ENCODE measurements at places on chromosomes 7 and 10.
A peak's percentile ranks its signal among the peaks of the same experiment; 100 is the strongest.

- peaks cover 25% of the 10 kb centered on the region for H3K4me1 ChIP-seq
- no peak for DNase-seq
- no peak overlapping the region for H3K27ac ChIP-seq
- H3K36me3 ChIP-seq, result peaks cover 2% of the 10 kb centered on the region
- no peaks in the 10 kb centered on the region for H3K27me3 ChIP-seq
- no peak overlapping the region for H3K4me3 ChIP-seq
Measured at GRCh38 chr10:125079091-125079600, 81.2 kb downstream of the CTBP2 start.

DNA sequence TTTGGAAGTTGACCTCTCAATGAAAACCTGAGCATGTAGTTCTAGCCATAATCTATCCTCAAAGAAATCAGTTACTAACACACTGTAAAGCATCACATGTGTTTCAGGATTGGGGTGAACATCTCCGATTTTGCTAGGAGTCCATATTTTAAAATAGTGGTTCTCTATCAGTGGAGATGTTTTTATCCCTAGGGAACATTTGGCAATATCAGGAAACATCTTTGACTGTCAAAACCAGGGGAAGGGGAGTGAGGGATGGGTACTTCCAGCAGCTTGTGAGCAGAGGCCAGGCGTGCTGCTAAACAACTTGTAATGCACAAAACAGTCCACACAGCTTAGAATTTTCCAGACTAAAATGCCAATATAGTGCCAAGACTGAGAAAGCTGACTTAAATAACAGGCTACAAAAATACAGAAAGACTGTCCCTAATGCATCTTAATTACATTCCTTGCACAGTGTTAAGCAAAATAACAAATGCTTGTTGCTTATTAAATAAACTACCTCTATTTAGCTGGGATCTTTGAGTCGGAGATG is 120.9 kb downstream of the CRPPA start:
- no peak overlapping the region for H3K4me3 ChIP-seq
- H3K27me3 ChIP-seq, result no peaks in the 10 kb centered on the region
- no peak for DNase-seq
- H3K27ac ChIP-seq, result no peak overlapping the region
- H3K4me1 ChIP-seq, result no peaks in the 10 kb centered on the region
- no peaks in the 10 kb centered on the region for H3K36me3 ChIP-seq

GRCh38 chr10:98509745-98510144 is 63.0 kb upstream of the HPS1 start:
- H3K4me1 ChIP-seq, result no peaks in the 10 kb centered on the region
- no peak overlapping the region for H3K27ac ChIP-seq
- no peaks in the 10 kb centered on the region for H3K36me3 ChIP-seq
- no peak for DNase-seq

- H3K27ac ChIP-seq, result no peak overlapping the region
- H3K36me3 ChIP-seq, result no peaks in the 10 kb centered on the region
- DNase-seq, result no peak
- H3K4me1 ChIP-seq, result no peaks in the 10 kb centered on the region
Measured at GRCh38 chr10:14219411-14219810, 111.3 kb downstream of the FRMD4A start.

DNA sequence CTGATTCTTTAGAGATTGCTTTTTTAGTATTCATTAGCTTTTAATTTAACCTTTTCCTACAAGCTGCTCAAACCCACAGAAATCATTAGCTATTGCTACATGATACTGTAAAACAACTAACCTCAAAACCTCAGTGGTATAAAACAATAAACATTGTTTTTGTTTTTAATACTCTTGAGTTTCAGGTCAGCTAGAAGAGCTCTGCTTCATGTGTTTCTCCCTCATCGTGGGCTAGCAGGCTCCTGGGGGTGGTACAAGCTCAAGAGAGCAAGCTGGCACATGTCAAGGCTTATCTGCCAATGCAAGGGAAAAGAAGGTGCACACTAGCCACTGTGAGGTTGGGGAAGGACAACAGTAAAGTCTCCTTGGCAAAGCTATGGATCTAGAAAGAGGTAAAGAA is 232.9 kb upstream of the PHF14 start:
- H3K4me3 ChIP-seq, result no peak overlapping the region
- no peaks in the 10 kb centered on the region for H3K36me3 ChIP-seq
- H3K27me3 ChIP-seq, result no peaks in the 10 kb centered on the region
- no peak for DNase-seq
- no peaks in the 10 kb centered on the region for H3K4me1 ChIP-seq

DNA sequence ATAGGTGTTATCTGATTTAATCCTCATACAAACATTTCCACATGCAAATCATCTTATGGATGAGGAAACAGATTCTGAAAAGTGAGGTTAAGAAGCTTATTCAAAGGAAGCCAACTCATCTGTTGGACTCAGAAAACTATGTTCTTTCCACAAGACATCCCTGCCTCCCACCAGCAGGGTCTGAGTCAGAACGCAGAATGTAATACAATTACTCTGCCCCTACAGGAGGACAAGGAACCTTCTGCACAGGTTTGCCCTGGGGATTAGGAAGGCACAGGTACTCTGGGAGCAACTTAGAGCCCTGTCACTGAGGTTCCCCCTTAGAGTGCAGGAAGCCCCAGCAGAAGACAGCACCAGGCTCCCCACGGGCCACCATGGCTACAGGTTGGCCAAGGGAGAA is 255.7 kb downstream of the TNS3 start:
- no peaks in the 10 kb centered on the region for H3K27me3 ChIP-seq
- peak; percentile 92 for DNase-seq
- H3K4me3 ChIP-seq, result peak overlapping the region; percentile 17

DNA sequence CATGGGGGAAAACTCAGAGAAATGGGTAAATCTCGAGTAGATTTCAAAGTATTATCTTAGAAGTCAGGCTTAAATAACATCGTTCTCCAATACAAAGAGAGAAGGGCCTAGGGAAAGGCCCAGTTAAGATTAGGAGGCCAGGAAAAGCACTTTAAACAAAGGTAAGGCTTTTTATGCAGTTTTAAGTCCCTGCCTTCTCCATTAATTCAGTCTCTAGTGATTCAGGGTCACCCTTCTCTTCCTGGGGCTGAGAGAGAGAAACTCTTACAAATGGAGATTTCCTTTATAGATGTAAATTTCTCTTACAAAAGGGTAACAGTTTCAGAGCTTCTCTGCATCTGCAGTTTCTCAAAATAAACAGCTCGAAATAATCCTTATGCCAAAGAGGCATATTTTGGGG is 179.3 kb downstream of the HECW1 start:
- H3K27me3 ChIP-seq, result no peaks in the 10 kb centered on the region
- no peak overlapping the region for H3K27ac ChIP-seq
- no peaks in the 10 kb centered on the region for H3K36me3 ChIP-seq
- H3K4me1 ChIP-seq, result peaks cover 8% of the 10 kb centered on the region
- DNase-seq, result no peak
- H3K4me3 ChIP-seq, result no peak overlapping the region

GRCh38 chr7:153515359-153515758 is 536.8 kb upstream of the DPP6 start:
- H3K4me1 ChIP-seq, result no peaks in the 10 kb centered on the region
- no peaks in the 10 kb centered on the region for H3K27me3 ChIP-seq
- H3K4me3 ChIP-seq, result no peak overlapping the region
- DNase-seq, result no peak

GRCh38 chr10:14438057-14438456 is 107.3 kb upstream of the FRMD4A start:
- no peaks in the 10 kb centered on the region for H3K4me1 ChIP-seq
- DNase-seq, result no peak
- H3K27ac ChIP-seq, result no peak overlapping the region
- H3K36me3 ChIP-seq, result no peaks in the 10 kb centered on the region
- no peaks in the 10 kb centered on the region for H3K27me3 ChIP-seq
- no peak overlapping the region for H3K4me3 ChIP-seq

DNA sequence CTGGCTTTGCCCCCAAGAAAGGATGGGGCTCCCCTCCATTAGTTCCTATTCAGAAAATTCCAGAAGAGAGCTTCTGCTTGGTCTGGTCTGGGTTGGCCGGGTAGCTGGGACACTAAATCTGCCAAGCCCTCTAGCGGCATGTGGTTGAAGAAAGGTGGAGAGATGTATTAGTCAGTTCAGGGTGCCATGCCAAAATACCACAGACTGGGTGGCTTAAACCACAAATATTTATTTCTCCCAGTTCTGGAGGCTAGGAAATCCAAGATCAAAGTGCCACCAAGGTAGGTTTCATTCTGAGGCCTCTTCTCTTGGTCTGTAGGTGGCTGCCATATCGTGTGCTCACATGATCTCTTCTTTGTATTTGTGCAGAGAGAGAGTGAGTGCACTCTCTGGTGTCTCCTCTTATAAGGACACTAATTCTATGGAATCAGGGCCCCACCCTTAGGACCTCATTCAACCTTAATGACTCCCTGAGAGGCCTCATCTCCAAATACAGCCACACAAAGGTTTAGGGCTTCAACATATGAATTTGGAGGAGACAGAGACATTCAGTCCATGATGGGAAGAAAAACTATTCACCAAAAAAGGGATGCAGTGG is 38.7 kb upstream of the MTPAP start:
- H3K36me3 ChIP-seq, result no peaks in the 10 kb centered on the region
- H3K27ac ChIP-seq, result no peak overlapping the region
- peaks cover 4% of the 10 kb centered on the region for H3K27me3 ChIP-seq
- no peaks in the 10 kb centered on the region for H3K4me1 ChIP-seq
- no peak overlapping the region for H3K4me3 ChIP-seq

DNA sequence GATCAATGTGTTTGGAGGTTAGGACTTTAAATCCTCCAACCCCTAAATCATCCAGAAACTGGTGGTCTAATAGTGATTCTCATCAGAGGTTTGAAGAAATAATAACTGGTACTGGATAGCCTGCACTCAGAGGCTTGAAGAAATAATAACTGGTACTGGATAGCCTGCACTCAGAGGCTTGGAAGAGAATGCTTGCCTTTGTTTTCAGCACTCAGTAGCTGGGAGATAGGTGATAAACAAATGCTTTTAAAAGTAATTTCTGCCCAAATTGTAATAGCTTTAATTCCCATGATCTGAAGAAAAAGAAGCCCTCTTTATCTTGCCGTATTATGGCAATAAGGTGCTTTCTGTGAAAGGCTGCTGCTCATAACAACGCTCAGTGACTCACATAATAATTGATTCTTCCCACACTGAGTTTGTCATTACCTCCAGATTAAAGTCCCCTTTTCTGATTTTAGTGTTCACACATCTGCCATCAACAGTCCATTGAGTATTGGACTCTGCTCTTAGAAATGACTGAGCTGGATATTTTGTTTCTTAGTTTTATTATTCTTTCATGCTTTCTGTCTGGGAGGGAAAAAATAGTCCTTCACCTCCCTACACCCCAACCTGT is 112.3 kb upstream of the PHYHIPL start:
- H3K36me3 ChIP-seq, result no peaks in the 10 kb centered on the region
- no peak overlapping the region for H3K27ac ChIP-seq
- no peak overlapping the region for H3K4me3 ChIP-seq
- DNase-seq, result no peak

DNA sequence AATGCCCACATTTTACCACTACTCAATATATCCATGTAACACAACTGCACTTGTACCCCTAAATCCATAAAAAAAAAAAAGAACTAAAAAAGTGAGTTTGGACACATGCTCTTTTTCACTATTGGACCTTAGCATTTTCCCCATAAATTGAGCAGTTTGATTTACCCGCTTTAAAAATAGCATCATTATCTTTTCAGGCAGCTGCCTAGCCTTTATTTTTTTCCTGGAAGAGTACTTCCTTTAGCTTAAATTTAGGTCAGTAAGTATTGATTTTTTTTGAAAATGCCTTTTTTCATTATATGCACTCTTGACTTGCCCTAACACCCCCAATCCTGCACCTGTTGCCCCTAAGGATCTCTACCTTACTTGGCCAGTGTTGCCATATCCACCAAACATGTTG is 5.3 kb upstream of the NT5C3A start:
- no peaks in the 10 kb centered on the region for H3K4me1 ChIP-seq
- H3K4me3 ChIP-seq, result no peak overlapping the region
- no peaks in the 10 kb centered on the region for H3K36me3 ChIP-seq
- no peak overlapping the region for H3K27ac ChIP-seq

GRCh38 chr10:112619556-112619955 is 172.5 kb downstream of the VTI1A start:
- no peaks in the 10 kb centered on the region for H3K27me3 ChIP-seq
- no peak overlapping the region for H3K27ac ChIP-seq
- no peak for DNase-seq
- H3K4me3 ChIP-seq, result no peak overlapping the region
- H3K4me1 ChIP-seq, result no peaks in the 10 kb centered on the region

DNA sequence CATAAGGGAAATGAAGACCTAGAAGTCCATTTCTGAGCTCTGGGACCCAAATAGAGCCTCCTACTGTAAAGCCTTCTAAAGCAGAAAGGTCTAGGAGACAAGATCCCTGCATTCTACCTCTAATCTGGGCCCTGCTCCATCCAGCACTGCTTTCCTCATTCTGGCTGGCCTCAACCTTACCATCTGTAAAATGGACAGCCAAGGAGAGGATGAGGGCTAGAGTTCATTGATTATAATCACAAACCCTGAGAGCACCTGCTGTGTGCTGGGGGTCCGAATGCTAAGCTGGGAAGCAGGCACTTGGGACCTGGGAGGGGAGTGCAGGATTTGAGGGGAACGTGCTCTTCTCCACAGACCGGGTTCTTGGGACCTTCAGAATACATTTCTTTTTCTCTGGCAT is 454.0 kb upstream of the ZMIZ1 start:
- H3K27me3 ChIP-seq, result peaks cover 19% of the 10 kb centered on the region
- H3K36me3 ChIP-seq, result no peaks in the 10 kb centered on the region
- no peak for DNase-seq
- no peak overlapping the region for H3K27ac ChIP-seq
- H3K4me3 ChIP-seq, result no peak overlapping the region
- H3K4me1 ChIP-seq, result no peaks in the 10 kb centered on the region

GRCh38 chr10:126216632-126216961 is 171.7 kb downstream of the ADAM12 start:
- no peaks in the 10 kb centered on the region for H3K27me3 ChIP-seq
- H3K36me3 ChIP-seq, result no peaks in the 10 kb centered on the region
- no peak overlapping the region for H3K4me3 ChIP-seq
- H3K27ac ChIP-seq, result no peak overlapping the region
- peaks cover 7% of the 10 kb centered on the region for H3K4me1 ChIP-seq
- no peak for DNase-seq

- no peaks in the 10 kb centered on the region for H3K36me3 ChIP-seq
- H3K27ac ChIP-seq, result no peak overlapping the region
- H3K27me3 ChIP-seq, result no peaks in the 10 kb centered on the region
- no peaks in the 10 kb centered on the region for H3K4me1 ChIP-seq
Measured at GRCh38 chr7:108497082-108497725, 28.7 kb downstream of the PNPLA8 start.

- H3K4me1 ChIP-seq, result no peaks in the 10 kb centered on the region
- DNase-seq, result no peak
- H3K27ac ChIP-seq, result no peak overlapping the region
Measured at GRCh38 chr10:129870961-129871621, 93.0 kb downstream of the EBF3 start.

GRCh38 chr10:1284076-1284475 is 227.9 kb downstream of the WDR37 start:
- H3K4me1 ChIP-seq, result no peaks in the 10 kb centered on the region
- DNase-seq, result no peak
- H3K27ac ChIP-seq, result no peak overlapping the region
- H3K27me3 ChIP-seq, result no peaks in the 10 kb centered on the region

DNA sequence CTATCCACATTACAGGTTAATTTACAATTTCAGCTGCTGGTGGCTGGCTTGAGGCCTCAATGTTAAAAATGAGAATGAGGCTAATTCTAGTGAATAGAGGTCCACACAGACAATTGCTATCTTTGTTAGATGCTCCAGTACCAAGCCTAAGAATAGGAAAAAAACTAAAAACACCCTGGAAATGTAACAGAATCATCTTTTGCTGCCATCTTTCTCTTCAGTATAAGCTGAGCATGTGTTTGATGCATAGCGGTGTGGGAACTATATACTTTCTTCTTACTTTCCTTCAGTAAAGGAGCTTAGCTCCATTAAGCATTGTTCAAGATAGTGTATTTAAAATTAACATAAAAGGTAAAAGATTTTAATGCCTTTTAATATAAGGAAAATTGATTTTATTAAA is 5.6 kb downstream of the TMEM229A start:
- no peaks in the 10 kb centered on the region for H3K36me3 ChIP-seq
- no peaks in the 10 kb centered on the region for H3K4me1 ChIP-seq
- no peak overlapping the region for H3K27ac ChIP-seq
- H3K27me3 ChIP-seq, result peaks cover 11% of the 10 kb centered on the region

Data from fibroblast of lung (primary cell).